ENCODE measurements at places on chromosomes 2 and 18.

- no peak for DNase-seq
Observed at GRCh38 chr18:45458033-45458432, 157.2 kb upstream of the SLC14A2 start.

GRCh38 chr18:21241301-21242048, 557 bp upstream of the GREB1L start:
- peak; percentile 28 for DNase-seq

DNA sequence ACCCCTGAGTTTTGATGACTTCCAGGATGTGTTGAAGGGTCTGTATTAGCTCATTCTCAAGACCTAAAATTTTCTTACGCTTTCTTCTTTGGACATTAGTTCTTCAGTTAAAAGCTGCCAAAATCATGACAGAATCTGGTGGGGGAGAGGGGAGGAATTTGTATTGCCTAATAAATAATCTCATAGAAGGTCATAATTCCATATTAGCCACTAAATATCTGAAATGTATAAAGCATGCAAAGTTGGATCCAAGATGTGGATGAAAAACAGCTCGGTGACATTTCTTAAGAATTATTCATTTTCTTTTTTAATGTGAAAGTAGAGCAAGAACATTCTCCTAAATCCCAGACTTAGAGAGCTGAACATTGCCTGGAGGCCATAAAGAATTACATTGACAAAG, 120.1 kb downstream of the MMADHC start:
- no peak for DNase-seq

GRCh38 chr2:27804146-27804545, 32.6 kb downstream of the MRPL33 start:
- DNase-seq, result no peak

DNA sequence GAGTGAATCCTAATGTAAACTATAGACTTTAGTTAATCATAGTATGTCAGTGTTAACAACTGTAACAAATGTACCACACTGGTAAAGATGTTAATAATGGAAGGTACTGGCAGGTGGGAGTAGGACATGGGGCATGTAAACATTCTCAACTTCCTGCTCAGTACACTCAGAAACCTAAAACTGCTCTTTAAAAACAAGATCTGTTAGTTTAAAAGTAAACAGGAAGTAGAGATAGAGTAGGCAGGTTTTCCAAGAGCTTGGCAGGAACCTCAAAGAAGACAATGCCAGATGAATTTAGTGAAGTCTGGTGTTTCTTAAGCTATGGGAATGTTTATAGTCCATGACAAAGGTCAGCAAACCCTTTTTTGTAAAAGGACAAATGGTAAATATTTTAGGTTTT, 46.6 kb downstream of the CCDC138 start:
- DNase-seq, result no peak

- no peak for DNase-seq
Observed at GRCh38 chr2:145411493-145411892, 891.6 kb upstream of the ZEB2 start.

DNA sequence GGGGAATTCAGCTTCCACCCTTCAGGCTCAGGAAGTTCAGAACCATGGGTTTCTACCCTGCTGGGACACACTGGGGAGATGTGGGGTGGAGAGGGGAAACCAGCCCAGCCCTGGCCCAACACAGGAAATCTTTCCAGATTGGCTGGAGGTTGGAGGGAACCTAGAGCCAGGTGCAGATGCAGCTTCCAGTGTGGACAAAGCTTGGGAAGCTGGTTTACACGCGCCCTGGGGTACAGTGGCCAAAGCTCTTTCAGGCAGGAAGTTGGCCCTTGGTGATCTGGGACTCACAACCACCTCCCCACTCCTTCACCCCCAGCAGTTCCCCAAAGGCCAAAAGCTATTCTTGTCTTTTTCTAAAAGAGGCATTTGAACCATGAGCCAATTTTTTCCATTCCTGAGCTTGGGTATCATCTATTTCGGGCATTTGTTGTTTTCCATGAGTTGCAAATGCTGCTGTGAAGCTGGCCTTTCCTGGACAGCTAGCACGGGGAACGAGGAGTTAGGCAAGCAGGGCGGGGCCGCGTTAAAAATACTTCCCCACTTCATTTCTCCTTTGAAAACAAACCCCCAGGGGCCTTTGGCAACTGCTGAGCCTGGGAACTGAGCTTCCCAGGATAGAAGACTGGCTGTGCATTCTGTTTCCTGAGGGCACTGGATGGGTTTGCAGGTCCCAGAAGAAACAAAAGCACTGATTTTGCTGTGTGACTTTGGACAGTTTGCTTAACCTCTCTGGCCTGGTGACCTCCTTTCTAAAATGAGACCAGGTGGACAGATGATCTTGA, 3.1 kb upstream of the ARID5A start:
- no peak for DNase-seq

DNA sequence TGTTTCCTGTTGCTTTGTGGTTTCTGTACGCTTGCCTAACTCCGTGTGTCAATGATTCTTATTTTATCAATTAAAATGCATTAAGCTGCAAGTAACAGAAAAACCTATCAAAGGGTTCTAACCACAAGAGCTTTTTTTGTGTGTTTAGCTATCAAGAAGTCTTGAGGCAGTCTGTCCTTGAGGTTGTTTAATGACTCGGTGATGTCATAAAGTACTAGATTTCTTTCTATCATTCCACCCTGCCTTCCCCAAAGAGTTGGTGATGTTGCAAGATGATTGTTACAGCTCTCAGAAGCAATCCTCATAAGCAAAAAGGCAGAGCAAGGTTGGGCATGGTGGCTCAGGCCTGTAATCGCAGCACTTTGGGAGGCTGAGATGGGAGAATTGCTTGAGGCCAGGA, 51.9 kb upstream of the SPTBN1 start:
- DNase-seq, result no peak

All from WERI-Rb-1 (cell line).